Activated CD4-positive, alpha-beta T cell treated with anti-CD3 and anti-CD28 coated beads, Interleukin-2, amount 10 ng/mL, durations not matched to agents 24 days and 14 days (primary cell): ENCODE measurements at places on chromosomes 1 and 21. TPM values are rescaled to one million over a fixed set of nuclear protein-coding genes. Genes with fewer than 3 reads are reported as not detected.

Gene CIART
- total RNA-seq = 6.0 and 7.5 TPM in 2 replicates

Gene AADACL3
- total RNA-seq = not detected in 2 replicates

Gene UROD
- total RNA-seq = 96.0 and 97.7 TPM in 2 replicates

Gene ACOT11
- total RNA-seq = 1.3 and 1.6 TPM in 2 replicates

Gene LMX1A
- not detected in 2 replicates for total RNA-seq

Gene CRYAA
- not detected in 2 replicates for total RNA-seq

Gene FAM89A
- 20.2 and 20.3 TPM in 2 replicates for total RNA-seq

Gene PRR9
- total RNA-seq = not detected in 2 replicates

Gene IL24
- 5.1 and 5.9 TPM in 2 replicates for total RNA-seq

Gene CYYR1
- not detected in 2 replicates for total RNA-seq

DNA sequence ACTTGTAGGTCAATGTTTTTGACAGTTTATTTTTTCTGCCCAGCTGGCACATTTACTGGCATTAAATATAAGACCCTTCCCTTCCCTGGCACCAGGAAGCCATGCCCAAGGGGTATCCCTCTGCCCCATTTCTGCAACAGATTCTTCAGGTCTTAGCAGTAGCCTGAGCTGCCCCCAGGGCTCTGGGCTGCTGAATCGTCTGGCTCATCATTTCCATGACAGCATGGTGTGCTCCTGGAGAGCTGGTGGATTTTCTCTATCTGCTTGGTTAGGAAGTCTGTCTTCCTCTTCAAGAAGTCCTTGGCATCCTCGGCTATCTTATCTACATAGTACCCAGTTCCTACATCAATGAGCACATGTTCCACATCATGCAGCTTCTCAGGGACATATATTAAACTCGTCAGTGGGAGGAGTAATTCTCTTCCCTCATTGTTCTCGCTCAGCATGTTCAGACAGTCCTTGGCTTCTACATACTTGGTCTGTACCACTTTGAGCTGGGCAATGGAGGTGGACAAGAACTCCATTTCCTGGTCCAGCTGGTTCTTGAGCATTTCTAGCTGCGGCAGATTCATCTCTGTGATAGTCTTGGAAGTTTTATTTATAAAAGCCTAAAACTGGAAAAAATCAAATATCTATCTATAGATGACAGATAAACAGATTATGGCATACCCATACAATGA lies 23.5 kb downstream of the MIA3 start:
- H3K4me1 ChIP-seq = peaks cover 26% of the 10 kb centered on the region
- H3K36me3 ChIP-seq = peaks cover 23% of the 10 kb centered on the region
- H3K4me3 ChIP-seq = no peak overlapping the region
- H3K27me3 ChIP-seq = no peaks in the 10 kb centered on the region

GRCh38 chr1:47555841-47556560 lies 118.2 kb downstream of the FOXD2 start:
- no peaks in the 10 kb centered on the region for H3K36me3 ChIP-seq
- no peak overlapping the region for H3K4me3 ChIP-seq
- no peak for DNase-seq
- H3K4me1 ChIP-seq = no peaks in the 10 kb centered on the region

- no peak for DNase-seq
- H3K27me3 ChIP-seq = no peaks in the 10 kb centered on the region
- no peak overlapping the region for H3K4me3 ChIP-seq
- peaks cover 9% of the 10 kb centered on the region for H3K36me3 ChIP-seq
- H3K4me1 ChIP-seq = peaks cover 15% of the 10 kb centered on the region
These were observed 38.7 kb downstream of the CHAF1B start for GRCh38 chr21:36423771-36424433.

DNA sequence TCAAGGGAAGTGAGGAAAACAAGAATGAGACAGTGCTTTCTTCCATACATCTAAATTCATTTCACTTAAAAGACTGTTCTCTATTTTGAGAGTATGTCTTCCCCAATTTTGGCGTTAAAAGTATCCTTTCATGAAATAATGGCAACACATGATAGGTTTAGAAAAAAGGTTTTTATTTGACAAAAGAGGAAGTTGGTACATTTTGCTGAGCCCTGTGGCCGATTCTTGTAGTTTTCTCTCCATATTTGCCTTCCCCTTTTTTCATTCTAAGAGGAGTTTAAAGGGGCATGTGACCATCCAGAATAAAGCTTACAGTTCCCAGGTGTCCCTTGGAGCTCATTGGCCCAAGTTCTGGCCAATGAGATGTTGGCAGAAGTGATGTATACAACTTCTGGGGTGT lies 140.4 kb upstream of the KCNE2 start:
- no peak overlapping the region for H3K27ac ChIP-seq
- no peaks in the 10 kb centered on the region for H3K27me3 ChIP-seq
- H3K4me1 ChIP-seq = peaks cover 3% of the 10 kb centered on the region
- H3K36me3 ChIP-seq = no peaks in the 10 kb centered on the region

DNA sequence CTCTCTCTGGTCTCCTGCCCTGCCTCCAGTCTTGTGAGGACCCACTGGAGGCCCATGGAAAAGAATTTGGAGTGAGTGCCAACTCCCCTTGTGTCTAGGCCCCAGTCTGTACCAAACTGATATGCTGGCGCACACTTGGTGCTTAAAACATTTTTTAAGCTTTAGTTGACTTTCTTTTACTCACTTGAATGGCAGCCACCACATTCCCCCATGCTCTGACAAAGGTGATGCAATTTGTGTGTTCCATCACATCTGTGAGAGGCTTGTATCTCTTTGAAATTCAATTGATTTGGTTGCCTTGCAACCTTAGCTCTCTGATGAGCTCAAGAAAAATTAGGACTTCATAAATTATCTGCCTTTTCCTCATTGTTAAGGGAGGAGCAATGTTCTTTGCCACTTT lies 30.5 kb upstream of the WDTC1 start:
- H3K27ac ChIP-seq = no peak overlapping the region
- no peaks in the 10 kb centered on the region for H3K36me3 ChIP-seq
- H3K4me3 ChIP-seq = no peak overlapping the region
- H3K4me1 ChIP-seq = no peaks in the 10 kb centered on the region

GRCh38 chr1:157163273-157164127 lies 25.3 kb upstream of the ETV3 start:
- H3K36me3 ChIP-seq = no peaks in the 10 kb centered on the region
- DNase-seq = peak; percentile 94
- H3K27ac ChIP-seq = no peak overlapping the region
- peaks cover 5% of the 10 kb centered on the region for H3K4me1 ChIP-seq

DNA sequence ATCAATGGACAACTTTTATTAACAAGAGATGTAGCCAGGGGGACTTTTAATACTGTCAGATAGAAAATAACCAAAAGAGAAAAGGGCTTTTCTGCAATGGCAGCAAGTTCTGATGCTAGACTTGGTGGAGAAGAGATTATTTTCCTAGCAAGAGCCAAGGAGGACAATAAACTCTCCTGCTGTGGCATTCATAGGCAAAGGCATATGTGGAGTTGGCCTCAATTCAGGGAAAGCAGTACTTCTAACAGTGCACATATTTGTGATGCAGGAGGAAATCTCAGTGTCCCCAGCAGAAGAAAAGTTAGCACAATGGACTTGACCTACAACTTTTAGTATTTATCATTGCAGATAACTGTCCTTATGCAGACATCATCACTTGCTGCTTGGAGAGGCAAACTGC lies 75.1 kb upstream of the GRIK1 start:
- no peaks in the 10 kb centered on the region for H3K27me3 ChIP-seq
- DNase-seq = no peak
- H3K36me3 ChIP-seq = no peaks in the 10 kb centered on the region
- no peak overlapping the region for H3K27ac ChIP-seq
- no peaks in the 10 kb centered on the region for H3K4me1 ChIP-seq

GRCh38 chr21:35428489-35428888 lies 379.4 kb upstream of the RUNX1 start:
- H3K27ac ChIP-seq = no peak overlapping the region
- peaks cover 24% of the 10 kb centered on the region for H3K4me1 ChIP-seq
- no peaks in the 10 kb centered on the region for H3K36me3 ChIP-seq
- DNase-seq = peak; percentile 70
- peak overlapping the region; percentile 46 for H3K4me3 ChIP-seq

GRCh38 chr21:46457801-46458314 lies 833 bp upstream of the DIP2A start:
- peak overlapping the region; percentile 92 for H3K4me3 ChIP-seq
- DNase-seq = no peak
- peaks cover 37% of the 10 kb centered on the region for H3K4me1 ChIP-seq
- peak overlapping the region; percentile 96 for H3K27ac ChIP-seq

GRCh38 chr1:236491469-236492136 lies 32.2 kb upstream of the LGALS8 start:
- no peak overlapping the region for H3K4me3 ChIP-seq
- no peak overlapping the region for H3K27ac ChIP-seq
- no peak for DNase-seq
- H3K36me3 ChIP-seq = no peaks in the 10 kb centered on the region
- H3K27me3 ChIP-seq = peaks cover 26% of the 10 kb centered on the region

DNA sequence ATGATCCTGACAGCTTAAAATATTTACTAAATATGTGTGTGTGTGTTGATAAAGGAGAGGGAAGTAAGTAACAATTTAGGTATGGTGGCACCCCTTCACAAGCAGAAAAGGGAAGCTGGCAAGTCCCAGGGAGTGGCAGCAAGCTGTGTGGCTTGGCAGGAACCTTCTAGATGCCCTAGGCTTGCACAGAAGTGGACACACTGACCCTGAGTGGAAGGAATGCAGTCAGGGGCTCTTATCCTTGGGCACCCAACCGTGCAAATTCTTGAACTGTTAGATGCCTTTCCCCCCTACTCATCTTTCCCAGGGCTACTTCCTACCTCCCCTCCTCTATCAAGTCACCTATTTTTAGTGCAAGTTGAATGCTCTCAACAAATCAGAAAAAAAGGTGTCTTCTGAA lies 18.9 kb downstream of the ACP6 start:
- H3K27ac ChIP-seq = no peak overlapping the region
- H3K4me1 ChIP-seq = peaks cover 25% of the 10 kb centered on the region
- H3K36me3 ChIP-seq = peaks cover 28% of the 10 kb centered on the region
- DNase-seq = no peak
- H3K27me3 ChIP-seq = no peaks in the 10 kb centered on the region

- peaks cover 17% of the 10 kb centered on the region for H3K4me1 ChIP-seq
- peaks cover 38% of the 10 kb centered on the region for H3K27me3 ChIP-seq
- H3K4me3 ChIP-seq = no peak overlapping the region
- no peaks in the 10 kb centered on the region for H3K36me3 ChIP-seq
These were observed 1.4 kb downstream of the TPM3 start for GRCh38 chr1:154190550-154190949.

DNA sequence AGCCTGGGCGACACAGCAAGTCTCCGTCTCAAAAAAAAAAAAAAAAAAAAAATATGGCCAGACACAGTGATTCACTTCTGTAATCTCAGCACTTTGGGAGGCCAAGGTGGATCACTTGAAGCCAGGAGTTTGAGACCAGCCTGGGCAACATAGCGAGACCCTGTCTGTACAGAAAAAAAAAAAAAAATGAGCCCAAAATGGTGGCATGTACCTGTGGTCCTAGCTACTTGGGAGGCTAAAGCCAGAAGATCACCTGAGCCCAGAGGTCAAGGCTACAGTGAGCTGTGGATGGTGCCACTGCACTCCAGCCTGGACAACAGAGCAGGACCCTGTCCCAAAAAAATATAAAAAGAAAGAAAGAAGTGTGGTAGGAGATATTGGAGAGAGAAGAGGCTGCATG lies 1.7 kb upstream of the TESK2 start:
- H3K36me3 ChIP-seq = peaks cover 7% of the 10 kb centered on the region
- H3K27me3 ChIP-seq = peaks cover 11% of the 10 kb centered on the region
- H3K4me1 ChIP-seq = peaks cover 13% of the 10 kb centered on the region
- DNase-seq = no peak

GRCh38 chr1:68293609-68294366 lies 61.5 kb upstream of the WLS start:
- H3K36me3 ChIP-seq = no peaks in the 10 kb centered on the region
- peaks cover 3% of the 10 kb centered on the region for H3K27me3 ChIP-seq
- no peak overlapping the region for H3K4me3 ChIP-seq
- H3K27ac ChIP-seq = no peak overlapping the region

DNA sequence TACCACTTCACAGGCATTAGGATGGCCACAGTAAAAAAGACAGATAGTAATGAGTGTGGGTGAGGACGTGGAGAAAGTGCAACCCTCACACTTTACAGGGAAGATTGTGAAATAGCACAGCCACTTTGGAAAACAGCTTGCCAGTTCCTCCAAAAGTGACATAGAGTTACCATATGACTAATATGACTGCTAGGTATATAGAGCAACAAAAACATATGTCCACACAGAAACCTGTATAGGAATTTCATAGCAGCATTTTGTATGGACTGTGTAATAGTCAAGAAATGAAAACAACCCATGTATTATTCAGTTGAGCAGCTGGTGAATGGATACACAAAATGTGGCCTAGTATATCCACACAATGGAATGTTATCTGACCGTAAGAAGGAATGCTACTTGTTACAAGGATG lies 30.4 kb upstream of the LBR start:
- DNase-seq = no peak
- no peak overlapping the region for H3K27ac ChIP-seq
- no peak overlapping the region for H3K4me3 ChIP-seq
- H3K27me3 ChIP-seq = no peaks in the 10 kb centered on the region
- H3K36me3 ChIP-seq = peaks cover 3% of the 10 kb centered on the region
- peaks cover 49% of the 10 kb centered on the region for H3K4me1 ChIP-seq

DNA sequence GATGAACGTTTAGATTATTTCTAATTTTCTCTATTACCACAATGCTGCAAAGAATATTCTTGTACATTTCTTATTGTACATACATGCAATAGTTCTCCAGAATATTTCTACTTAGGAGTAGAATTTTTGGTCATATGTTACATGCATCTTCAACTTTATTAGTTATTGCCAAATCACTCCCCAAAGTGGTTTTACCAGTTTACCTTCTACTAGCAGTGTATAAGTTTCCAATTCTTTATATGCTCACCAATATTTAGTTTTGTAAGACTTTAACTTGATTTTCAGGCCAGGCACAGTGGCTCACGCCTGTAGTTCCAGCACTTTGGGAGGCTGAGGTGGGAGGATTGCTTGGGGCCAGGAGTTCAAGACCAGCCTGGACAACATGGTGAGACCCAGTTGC lies 55.4 kb downstream of the SNRPE start:
- no peak overlapping the region for H3K4me3 ChIP-seq
- no peak for DNase-seq
- no peaks in the 10 kb centered on the region for H3K36me3 ChIP-seq
- H3K27me3 ChIP-seq = peaks cover 6% of the 10 kb centered on the region
- H3K27ac ChIP-seq = no peak overlapping the region

GRCh38 chr1:94741510-94741909 lies 78.6 kb upstream of the SLC44A3 start:
- H3K27ac ChIP-seq = no peak overlapping the region
- DNase-seq = no peak
- H3K4me1 ChIP-seq = peaks cover 10% of the 10 kb centered on the region
- no peaks in the 10 kb centered on the region for H3K36me3 ChIP-seq
- H3K27me3 ChIP-seq = peaks cover 12% of the 10 kb centered on the region

GRCh38 chr1:56052041-56052440 lies 527.3 kb downstream of the PLPP3 start:
- H3K4me3 ChIP-seq = no peak overlapping the region
- no peak overlapping the region for H3K27ac ChIP-seq
- no peaks in the 10 kb centered on the region for H3K27me3 ChIP-seq
- no peaks in the 10 kb centered on the region for H3K4me1 ChIP-seq

DNA sequence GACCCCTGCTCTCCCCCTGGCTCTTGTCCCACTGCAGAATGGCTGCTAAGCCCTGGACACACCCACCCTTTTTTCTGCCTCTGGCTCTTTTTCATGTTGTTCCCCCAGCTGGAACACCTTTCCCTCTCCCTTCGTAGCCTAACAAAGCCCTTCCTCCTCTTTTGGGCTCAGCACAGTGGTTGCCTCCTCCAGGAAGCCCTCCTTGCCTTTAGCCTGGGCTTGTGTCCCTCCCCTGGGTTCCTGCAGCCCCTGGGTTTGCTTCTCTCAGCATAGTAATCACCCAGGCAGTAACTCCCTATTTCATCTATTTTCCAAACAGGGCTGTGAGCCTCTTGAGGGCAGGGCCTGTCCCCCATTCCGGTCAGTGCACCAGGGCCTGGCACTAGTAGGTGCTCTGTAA lies 19.8 kb upstream of the ACTL8 start:
- no peak for DNase-seq
- H3K27ac ChIP-seq = no peak overlapping the region
- no peaks in the 10 kb centered on the region for H3K27me3 ChIP-seq
- no peaks in the 10 kb centered on the region for H3K4me1 ChIP-seq
